ENCODE measurements at places on chromosomes 6 and 20.

DNA sequence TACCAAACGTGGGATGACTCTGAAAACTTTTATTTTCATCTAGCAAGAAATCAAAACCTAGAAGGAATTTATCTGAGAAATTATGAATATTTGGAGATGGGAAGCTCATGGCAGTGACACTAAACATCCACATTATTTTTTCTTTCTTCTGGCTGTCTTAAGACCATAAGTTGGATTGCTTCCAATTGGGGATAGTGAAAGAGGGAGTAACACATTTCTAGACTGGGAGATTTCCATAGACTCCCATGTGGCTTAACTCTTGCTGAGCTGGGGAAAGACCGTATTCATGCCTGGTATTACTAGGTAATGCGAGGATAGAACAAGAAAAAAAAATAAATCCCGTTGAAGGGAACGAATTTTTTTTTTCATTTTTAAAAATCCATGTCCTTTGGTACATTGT, 120.0 kb downstream of the UTRN start:
- DNase-seq = no peak

- no peak for DNase-seq
Observed at GRCh38 chr20:17648791-17649730, 33.0 kb downstream of the RRBP1 start.

DNA sequence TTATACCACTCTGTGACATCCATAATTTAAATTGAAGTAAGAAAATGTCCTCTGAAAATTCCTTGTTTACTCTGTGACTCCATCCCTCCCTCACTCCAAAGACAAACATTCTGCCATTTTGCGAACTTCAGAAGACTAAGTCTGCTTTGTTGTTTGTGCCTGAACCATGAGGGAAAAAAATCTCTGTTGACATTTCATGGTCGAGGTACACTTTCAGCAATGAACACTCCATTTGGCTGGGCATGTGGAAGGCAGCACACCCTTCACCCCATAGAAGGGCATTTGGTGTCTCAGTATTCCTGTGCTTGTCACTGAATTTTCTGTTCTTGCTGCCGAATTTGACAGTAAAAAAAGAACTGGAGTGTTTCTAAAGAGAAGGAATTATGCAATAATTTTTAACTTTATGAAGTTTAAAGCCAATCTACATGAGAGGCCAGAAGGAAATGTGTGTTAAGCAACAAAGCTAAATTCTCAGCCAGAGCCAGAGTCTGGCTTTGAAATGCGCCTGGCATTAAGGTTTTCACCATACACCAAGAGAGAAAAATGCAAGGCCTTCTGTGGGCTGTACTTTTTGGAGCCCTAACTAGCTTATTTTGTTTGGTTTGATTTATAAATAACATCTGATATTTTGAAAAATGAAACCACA, 4.7 kb upstream of the PBOV1 start:
- DNase-seq = no peak

GRCh38 chr6:30670760-30671527, 1.9 kb downstream of the DHX16 start:
- DNase-seq = no peak

- no peak for DNase-seq
Observed at GRCh38 chr6:150915131-150915879, 49.8 kb downstream of the MTHFD1L start.

DNA sequence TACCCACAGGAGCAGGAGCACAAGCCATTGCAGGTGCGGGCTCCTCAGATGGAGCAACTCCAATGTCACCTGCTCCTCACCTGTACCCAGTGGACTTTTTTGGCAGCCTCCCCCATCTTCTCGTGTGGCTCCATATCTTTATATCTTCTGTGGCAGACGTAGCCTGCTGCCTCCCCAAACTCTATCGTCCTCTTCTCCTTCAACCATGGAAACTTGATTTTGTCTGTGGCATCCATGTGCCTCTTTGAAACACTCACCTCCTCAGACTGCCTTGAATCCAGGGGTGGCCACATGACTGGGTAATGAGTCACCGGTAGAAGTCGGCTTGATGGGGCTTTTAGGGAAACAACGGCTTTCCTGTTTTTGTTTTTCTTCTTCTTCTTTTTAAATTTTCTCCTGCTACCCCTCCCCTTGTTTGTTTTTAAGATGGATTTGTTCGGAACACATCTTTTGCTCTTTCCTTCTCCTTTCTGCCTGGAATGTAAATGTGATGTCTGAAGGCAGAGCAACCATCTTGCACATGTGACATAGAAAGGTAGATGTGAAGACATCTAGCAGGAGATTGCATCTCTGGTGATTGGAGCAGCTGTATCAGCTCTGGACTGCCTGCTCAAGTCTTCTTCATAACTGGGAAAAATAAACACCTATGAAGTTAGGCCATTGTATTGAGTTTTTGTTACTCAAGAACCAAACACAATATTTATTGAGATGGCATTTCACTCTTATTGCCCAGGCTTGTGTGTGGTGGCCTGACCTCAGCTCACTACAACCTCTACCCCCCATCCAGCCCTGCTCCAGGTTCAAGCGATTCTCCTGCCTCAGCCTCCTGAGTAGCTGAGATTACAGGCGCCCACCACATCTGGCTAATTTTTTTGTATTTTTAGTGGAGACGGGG, 69.9 kb upstream of the DDR1 start:
- DNase-seq = no peak

DNA sequence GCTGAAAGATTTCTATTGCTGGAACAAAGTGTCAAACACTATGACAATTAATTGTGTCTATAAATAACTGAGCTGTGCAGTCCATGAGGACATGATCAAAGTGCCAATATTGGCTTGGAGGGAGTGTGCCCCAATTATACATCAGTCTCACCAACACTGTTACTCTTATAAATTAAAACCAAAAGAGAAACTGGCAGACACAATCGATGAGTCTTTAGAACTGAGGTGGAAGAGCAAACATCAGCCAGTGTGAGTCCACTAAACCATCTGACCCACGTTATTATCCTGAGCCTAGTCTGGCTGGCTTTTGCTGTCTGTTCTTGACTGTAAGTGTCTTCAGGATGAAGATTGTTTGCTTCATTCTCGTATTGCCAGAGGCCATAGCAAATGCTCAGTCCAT, 98.9 kb downstream of the OLIG3 start:
- no peak for DNase-seq

GRCh38 chr20:8187740-8188139, 55.7 kb downstream of the PLCB1 start:
- DNase-seq = no peak

DNA sequence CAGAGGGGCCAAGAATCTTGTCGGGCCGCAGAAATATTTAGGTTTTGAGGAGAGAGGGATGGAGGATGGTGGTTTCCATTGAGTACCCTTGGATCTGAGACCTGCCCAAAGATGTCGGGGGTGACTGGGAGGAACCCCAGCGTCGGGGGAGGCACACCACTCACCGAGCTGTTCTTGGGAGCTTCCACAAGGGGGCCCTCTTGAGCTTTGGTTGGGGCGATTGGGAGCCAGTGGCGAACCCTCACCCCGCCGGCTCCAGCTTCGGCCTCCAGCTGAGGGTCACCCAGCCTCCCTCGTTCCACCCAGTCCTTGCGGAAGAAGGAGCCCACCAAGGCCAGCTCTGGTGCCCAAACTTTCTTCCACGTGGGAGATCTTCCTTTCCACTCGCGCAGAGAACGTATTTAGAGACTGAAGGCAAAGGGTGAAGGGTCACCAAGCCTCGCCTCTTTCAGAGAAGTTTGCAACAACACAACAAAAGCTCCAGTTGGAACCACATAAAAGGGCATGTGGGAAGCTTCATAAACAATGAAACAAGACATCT, 33.6 kb downstream of the APCDD1L start:
- DNase-seq = no peak

DNA sequence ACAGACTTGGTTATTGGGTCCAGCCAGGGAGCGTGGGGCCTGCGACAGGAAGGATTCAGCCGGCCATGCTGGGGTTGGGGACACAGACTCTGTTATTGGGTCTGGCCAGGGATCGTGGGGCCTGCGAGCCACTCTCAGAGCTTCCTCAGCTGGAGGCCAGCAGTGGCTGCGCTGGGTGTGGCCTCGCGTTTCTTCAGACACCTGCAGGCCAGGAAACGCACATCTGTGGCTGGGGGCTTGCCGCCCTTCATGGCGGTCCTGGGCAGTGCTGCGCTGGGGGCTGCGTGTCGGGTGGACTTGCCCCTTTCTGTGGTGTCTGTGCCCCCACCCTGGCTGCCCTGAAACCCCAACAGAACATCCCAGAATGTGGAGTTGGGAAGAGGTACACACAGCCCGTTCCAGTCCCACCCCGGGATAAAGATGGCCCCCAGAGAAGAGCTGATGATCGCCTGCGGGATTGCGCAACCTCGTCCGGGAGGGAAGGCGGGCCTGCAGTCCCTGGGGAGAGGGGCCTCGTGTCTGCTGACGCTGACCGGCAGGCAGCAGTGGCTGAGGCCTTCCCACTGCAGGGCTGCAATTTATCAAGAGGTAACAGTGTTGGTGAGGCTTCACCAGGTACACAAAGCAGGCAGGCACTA, 16.9 kb upstream of the MTG2 start:
- no peak for DNase-seq

DNA sequence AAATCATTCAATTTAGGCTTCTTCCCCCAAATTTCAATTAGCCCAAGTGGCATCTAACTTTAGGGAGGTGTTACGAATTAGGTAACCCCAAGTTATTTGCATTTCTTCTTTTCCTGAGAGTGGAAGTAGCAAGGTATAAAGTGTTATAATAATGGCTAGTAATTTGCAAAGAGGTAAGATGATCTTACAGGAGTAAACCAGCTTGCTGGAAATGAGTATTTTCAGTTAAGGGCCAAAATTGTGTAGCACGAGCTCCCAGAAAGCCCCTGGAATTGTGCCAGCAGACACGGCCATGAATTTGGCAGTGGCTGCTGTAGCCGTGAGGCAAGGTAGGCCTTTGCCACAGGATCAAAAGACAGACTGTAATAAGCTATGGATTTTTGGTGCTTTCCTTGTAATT, 38.0 kb downstream of the CITED2 start:
- DNase-seq = no peak
